ENCODE measurements at places on chromosomes 4 and X. TPM values are rescaled to one million over a fixed set of nuclear protein-coding genes. Genes with fewer than 3 reads are reported as not detected.

The TMEM35A gene
- total RNA-seq: not detected

The DGKK gene
- total RNA-seq: not detected

The MAGEA6 gene
- not detected for total RNA-seq

The RASSF6 gene
- total RNA-seq: not detected

The ZNF157 gene
- total RNA-seq: 0.32 TPM

The CASK gene
- total RNA-seq: 43.9 TPM

The RTL9 gene
- total RNA-seq: not detected

The HSFX3 gene
- total RNA-seq: not detected
